ENCODE measurements at places on chromosomes 16 and 17. TPM values are rescaled to one million over a fixed set of nuclear protein-coding genes. Genes with fewer than 3 reads are reported as not detected.

- H3K4me1 ChIP-seq: no peaks in the 10 kb centered on the region
- no peak overlapping the region for H3K4me3 ChIP-seq
- no peaks in the 10 kb centered on the region for H3K27me3 ChIP-seq
- no peak overlapping the region for H3K27ac ChIP-seq
- no peaks in the 10 kb centered on the region for H3K36me3 ChIP-seq
- DNase-seq: no peak
Measured at GRCh38 chr17:66892246-66892645, 57.3 kb downstream of the CACNG5 start.

DNA sequence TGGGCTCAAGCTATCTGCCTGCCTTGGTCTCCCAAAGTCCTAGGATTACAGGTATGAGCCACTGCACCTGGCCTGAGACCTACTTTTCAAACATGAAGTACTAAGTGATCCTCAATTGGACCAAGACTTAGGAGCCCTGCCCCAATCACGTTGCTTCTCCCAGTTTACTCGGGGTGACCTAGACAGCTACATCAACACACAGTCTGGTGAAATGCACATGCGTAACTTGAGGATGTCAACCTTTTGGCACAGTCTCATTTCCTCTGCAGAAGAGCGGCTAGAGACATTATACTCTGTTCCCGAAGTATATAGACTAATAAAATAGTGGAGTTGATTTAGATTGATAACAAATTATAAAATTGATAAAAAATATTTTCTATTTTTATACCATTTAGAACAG lies 17.1 kb downstream of the FTO start:
- no peak for DNase-seq
- peaks cover 1% of the 10 kb centered on the region for H3K36me3 ChIP-seq
- H3K27me3 ChIP-seq: no peaks in the 10 kb centered on the region
- no peak overlapping the region for H3K4me3 ChIP-seq
- H3K27ac ChIP-seq: no peak overlapping the region

DNA sequence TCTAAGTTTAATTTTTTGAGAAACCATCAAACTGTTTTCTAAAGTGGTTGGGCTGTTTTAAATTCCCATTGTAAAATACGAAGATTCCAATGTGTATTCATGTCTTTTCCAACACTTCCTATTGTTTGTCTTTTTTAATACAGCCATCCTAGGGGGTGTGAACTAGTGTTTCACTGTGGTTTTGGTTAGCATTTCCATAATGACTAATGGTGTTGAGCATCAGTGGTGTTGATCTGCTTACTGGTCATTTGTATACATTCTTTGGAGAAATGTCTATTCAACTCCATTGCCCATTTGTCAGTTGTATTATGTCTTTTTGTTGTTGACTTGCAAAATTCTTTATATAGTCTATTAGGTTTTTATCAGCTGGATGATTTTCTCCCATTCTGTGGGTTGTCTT lies 239.2 kb upstream of the AXIN2 start:
- H3K27ac ChIP-seq: no peak overlapping the region
- no peaks in the 10 kb centered on the region for H3K36me3 ChIP-seq
- no peak overlapping the region for H3K4me3 ChIP-seq

DNA sequence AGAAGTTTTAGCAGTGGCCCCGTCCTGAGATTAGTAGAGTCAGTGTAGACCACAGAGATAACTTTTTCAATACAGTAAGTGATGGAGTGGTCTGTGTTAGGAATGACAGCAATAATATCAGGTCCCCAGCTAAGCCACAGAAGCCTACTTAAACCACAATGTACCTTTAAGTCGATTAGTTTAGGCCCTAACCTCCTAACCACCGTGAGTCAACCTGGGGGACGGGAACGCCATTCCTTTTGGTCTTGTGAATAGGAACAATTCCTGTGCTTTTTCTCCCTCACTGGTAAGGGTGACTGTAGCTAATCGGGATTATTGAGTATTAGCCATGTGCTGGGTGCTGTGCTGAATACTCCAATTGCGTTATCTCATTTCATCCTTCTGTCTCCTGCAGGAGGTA lies 14.0 kb downstream of the YPEL2 start:
- no peak overlapping the region for H3K27ac ChIP-seq
- H3K27me3 ChIP-seq: no peaks in the 10 kb centered on the region
- no peak overlapping the region for H3K4me3 ChIP-seq
- no peaks in the 10 kb centered on the region for H3K36me3 ChIP-seq
- DNase-seq: no peak
- H3K4me1 ChIP-seq: peaks cover 49% of the 10 kb centered on the region

GRCh38 chr17:17200311-17200710 lies 5.8 kb downstream of the PLD6 start:
- peaks cover 27% of the 10 kb centered on the region for H3K4me1 ChIP-seq
- peaks cover 28% of the 10 kb centered on the region for H3K36me3 ChIP-seq
- no peak overlapping the region for H3K27ac ChIP-seq
- no peak for DNase-seq

DNA sequence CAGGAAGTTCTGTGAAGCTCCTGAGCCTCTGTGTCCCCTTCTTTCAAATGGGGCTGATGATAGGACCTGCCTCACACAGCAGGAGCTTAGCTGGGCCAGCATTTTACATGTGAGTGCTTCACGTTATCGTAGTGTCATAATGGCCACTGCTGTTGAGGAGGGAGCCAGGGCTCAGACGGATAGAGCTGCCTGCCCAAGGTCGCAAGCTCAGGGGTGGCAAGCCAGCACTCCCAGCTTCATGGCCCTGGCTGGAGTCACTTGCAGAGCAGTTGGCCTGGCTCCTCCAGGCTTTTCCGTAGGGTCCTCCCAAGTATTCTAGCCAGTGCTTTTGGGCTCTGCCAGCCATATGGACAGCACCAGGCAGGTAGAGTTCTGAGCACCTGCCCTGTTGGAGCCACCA lies 115.1 kb downstream of the SOCS1 start:
- DNase-seq: no peak
- peak overlapping the region; percentile 88 for H3K27ac ChIP-seq
- H3K27me3 ChIP-seq: no peaks in the 10 kb centered on the region
- H3K36me3 ChIP-seq: peaks cover 16% of the 10 kb centered on the region
- peaks cover 47% of the 10 kb centered on the region for H3K4me1 ChIP-seq
- H3K4me3 ChIP-seq: no peak overlapping the region

DNA sequence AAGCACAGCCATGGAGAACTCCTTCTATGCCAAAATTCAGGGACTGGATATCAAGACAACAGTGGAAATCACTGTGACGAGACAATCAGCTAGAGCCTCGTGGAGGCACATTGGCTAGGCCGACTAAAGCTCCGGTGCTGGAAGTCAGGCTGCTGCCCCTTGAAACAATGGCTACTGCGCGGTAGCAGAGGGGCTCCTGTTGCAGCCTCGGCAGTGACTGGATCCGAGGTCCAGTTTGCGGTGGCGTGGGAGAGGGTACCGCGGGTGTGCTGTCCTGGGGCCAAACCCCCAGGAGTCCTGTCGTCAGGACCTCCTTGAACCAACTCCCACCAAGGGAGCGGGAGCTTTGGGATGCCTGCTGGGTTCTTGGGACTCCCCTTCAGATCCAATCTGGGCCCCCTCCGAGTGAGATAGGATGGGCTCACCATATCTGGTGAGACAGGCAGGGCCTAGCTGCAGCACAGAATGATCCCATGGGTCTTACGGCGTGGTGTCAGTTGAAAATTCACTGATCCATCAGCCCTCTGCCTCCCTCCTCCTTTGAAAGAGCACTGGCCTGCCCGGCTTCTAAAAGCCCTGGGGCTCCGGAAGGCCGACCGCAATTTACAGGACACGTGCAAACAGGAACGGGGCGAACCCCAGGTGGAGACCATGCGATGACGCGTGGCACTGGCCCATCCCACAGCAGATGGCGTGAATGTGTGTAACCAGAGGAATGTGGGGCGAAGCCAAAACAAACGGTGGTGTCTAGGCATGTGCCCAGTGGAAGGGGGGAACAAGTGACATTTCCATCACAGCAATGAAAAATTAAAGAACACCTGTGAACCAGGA lies 15.8 kb upstream of the KCNJ18 start:
- no peaks in the 10 kb centered on the region for H3K27me3 ChIP-seq
- DNase-seq: no peak
- H3K4me1 ChIP-seq: no peaks in the 10 kb centered on the region
- no peak overlapping the region for H3K4me3 ChIP-seq
- H3K27ac ChIP-seq: no peak overlapping the region

GRCh38 chr17:44069974-44070454 lies 521 bp upstream of the G6PC3 start:
- peak overlapping the region; percentile 84 for H3K4me3 ChIP-seq
- H3K27me3 ChIP-seq: no peaks in the 10 kb centered on the region
- H3K4me1 ChIP-seq: peaks cover 37% of the 10 kb centered on the region
- peak; percentile 16 for DNase-seq
- H3K36me3 ChIP-seq: peaks cover 8% of the 10 kb centered on the region
- peak overlapping the region; percentile 94 for H3K27ac ChIP-seq

DNA sequence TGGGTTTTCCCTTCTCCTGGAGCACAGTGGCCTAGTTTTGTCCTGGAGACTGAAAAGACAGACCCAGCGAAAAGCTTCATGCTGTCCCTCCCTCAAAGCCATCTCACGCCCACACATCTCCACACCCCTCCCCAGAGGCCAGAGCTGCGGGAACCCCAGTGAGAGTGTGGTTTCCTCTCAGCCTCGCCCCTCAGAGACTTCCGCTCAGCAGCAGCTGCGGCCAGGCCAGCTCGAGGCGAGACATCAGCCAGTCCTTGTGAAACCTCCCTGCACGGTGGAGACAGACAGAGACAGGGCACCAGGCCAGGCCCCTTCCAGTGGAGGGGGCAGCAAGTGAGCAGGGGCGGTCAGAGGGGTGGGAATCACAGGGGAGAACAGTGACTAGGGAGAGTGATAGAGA lies 77.0 kb upstream of the TNRC6C start:
- no peaks in the 10 kb centered on the region for H3K27me3 ChIP-seq
- peaks cover 76% of the 10 kb centered on the region for H3K4me1 ChIP-seq
- DNase-seq: peak; percentile 88
- peak overlapping the region; percentile 86 for H3K27ac ChIP-seq
- H3K36me3 ChIP-seq: no peaks in the 10 kb centered on the region
- H3K4me3 ChIP-seq: peak overlapping the region; percentile 45

DNA sequence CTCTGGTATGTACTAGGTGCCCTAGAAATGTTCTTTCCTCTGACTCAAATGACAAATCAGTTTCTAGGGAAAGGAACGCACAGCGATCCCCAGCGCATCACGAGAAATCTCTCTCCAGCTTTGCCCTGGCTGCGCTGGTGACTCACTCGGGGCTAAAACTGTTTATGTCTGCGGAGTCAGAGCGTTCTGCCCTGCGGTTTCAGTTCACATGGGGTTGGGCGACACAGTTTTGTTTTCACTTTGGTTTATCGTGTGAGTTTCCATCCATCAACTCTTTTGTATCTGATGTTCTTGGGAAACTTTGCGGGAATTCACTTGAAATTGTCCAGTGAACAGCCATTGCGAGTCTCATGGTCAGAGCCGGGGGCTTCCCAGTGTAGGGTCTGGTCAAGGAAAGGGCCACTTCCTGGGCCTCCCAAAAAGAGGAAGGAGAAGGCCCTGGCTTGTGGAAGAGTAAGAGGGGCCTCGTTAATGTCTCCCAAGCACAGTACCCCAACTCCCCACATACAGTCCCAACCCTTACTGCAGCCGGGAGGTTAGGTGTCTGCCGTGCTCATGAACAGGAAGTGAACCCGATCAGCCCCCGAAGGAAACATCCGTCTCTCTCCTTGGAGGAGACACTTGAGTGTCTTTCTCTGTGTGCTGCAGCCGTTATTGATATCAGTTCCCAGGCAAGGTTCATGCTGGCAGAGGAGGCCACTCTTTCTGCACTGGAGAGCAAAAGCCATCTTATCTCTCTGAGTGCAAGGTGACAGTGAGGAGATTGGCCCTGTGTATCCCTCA lies 643.2 kb downstream of the WWOX start:
- H3K27ac ChIP-seq: peak overlapping the region; percentile 91
- peak overlapping the region; percentile 59 for H3K4me3 ChIP-seq
- no peaks in the 10 kb centered on the region for H3K36me3 ChIP-seq

DNA sequence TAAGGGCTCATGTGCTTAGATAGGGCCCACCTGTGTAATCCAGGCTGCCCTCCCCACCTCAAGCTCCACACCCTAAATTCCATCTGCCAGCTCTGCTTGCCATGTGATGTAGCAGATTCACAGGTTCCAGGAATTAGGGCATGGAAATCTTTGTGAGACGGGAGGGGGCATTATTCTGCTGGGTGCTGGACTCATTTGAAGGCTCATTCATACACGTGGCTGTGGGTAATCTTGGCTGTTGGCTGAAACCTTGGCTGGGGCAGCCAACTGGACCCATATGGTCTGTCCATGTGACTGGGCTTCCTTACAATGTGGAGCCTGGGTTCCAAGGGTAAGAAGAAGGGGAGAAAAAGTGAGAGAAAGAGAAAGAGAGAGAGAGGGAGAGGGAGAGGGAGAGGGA lies 115.1 kb downstream of the CYLD start:
- H3K4me1 ChIP-seq: no peaks in the 10 kb centered on the region
- DNase-seq: no peak
- H3K4me3 ChIP-seq: no peak overlapping the region
- H3K36me3 ChIP-seq: no peaks in the 10 kb centered on the region
- H3K27me3 ChIP-seq: peaks cover 8% of the 10 kb centered on the region

DNA sequence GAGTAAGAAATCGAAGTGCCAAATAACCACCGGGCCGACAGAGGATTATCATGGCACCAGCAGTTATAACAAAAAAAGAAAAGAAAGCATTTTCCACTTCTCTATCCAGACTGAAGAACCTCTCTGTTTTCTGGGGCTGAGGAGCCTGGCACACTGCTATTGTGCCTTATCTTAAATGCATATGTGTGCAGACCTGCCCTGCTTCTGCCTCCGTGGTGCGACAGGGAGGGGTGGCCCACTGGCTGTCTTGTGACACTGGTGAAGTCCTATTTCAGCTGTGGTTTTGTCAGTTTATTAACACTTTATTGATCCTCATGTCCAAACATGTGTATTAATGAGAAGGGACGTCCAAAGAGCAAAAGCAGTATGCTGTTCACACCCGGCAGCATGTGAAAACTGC lies 55.4 kb downstream of the CDK5R1 start:
- H3K27me3 ChIP-seq: no peaks in the 10 kb centered on the region
- no peak for DNase-seq
- H3K4me1 ChIP-seq: peaks cover under 1% of the 10 kb centered on the region

DNA sequence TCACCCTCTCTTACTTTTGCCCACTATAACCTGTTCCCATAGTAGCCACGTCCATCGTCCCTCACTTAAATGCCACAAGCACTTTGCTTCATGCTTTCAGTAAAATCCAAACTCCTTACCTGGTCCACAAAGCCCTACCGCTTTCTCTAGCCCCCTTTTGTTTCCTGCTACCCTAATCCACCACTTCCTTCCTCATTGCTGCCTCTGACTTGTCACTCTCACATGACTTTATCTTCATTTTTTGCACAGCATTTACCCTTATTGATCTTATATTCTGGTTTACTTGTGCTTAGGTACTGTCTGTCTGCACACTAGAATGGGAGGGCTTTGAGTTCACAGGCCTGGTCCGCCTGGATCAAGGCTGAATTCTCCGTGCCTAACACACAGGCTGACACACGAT lies 340.0 kb downstream of the XYLT1 start:
- peaks cover 25% of the 10 kb centered on the region for H3K36me3 ChIP-seq
- H3K4me1 ChIP-seq: peaks cover 21% of the 10 kb centered on the region
- DNase-seq: no peak
- no peaks in the 10 kb centered on the region for H3K27me3 ChIP-seq
- H3K4me3 ChIP-seq: no peak overlapping the region

Gene PRCD
- not detected for total RNA-seq

Gene CX3CL1
- total RNA-seq: not detected

Gene IRX5
- 0.34 TPM for total RNA-seq

Gene HAP1
- 0.09 TPM for total RNA-seq

Gene CCDC57
- total RNA-seq: 56.6 TPM

Gene PDE6G
- total RNA-seq: 8.9 TPM

Gene KRTAP4-4
- total RNA-seq: not detected

Gene HOXB1
- not detected for total RNA-seq

Gene CCL3
- 230 TPM for total RNA-seq

Gene SLC16A6
- 2.8 TPM for total RNA-seq

Gene CASKIN2
- total RNA-seq: 2.2 TPM

Gene CDH1
- 0.16 TPM for total RNA-seq
